Right kidney (tissue), 9 donors: ENCODE measurements at places on chromosomes 7 and 10.

GRCh38 chr10:101292194-101293006 lies 61.6 kb upstream of the BTRC start:
- DNase-seq: peak; percentile 72

DNA sequence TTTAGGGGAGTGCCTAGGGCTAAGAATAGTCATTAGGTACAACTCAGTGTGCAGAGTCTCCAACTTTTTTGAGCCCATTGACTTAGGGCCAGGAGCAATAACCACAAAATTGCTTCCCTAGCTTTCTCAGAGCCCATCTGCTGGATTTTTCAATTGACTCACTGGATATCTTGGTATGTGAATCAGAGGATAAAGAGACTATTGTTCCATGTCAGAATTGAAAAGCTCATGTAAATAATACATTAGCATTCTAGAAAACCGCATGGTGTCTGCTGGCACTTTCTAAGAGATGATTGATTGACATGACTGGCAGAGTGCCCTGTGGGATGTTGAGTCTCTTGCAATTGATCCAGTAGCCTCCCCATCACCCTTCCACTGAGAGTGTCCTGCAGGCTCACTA lies 246.2 kb downstream of the CCDC7 start:
- DNase-seq: no peak

GRCh38 chr7:79930604-79931003 lies 204.0 kb upstream of the GNAI1 start:
- no peak for DNase-seq

- DNase-seq: no peak
These were observed 390.6 kb downstream of the SDK1 start for GRCh38 chr7:3691478-3692158.

- DNase-seq: no peak
These were observed 403.5 kb upstream of the ANKRD30A start for GRCh38 chr10:36721871-36722270.

DNA sequence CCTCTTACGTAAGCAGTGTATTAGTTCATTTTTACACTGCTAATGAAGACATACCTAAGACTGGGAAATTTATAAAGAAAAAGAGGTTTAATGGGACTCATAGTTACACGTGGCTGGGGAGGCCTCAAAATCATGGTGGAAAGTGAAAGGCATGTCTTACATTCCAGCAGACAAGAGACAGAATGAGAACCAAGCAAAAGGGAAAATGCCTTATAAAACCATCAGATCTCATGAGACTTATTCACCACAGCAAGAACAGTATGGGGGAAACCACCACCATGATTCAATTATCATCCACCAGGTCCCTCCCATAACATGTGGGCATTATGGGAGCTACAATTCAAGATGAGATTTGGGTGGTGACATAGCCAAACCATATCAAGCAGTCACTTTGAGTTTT lies 126.3 kb upstream of the CXCL12 start:
- DNase-seq: no peak

DNA sequence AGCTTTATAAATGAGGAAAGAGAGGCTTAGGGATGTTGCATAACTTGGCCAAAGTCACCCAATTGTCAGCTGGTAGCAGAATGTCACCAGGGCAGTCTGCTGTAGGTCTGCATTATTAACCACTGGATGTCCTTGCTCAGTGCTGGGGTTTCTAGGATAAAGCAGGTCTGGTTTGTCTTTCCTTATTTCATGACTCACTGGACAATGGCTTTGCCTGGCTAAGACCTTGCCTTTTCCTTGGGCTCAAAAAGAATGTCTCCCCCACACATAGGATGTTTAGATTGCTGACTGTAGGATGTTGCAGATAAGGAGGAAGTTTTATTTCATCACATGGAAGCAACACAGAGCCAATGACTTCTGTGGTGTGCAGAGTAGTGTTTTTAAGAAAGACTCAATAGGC lies 29.4 kb downstream of the WDFY4 start:
- DNase-seq: no peak

DNA sequence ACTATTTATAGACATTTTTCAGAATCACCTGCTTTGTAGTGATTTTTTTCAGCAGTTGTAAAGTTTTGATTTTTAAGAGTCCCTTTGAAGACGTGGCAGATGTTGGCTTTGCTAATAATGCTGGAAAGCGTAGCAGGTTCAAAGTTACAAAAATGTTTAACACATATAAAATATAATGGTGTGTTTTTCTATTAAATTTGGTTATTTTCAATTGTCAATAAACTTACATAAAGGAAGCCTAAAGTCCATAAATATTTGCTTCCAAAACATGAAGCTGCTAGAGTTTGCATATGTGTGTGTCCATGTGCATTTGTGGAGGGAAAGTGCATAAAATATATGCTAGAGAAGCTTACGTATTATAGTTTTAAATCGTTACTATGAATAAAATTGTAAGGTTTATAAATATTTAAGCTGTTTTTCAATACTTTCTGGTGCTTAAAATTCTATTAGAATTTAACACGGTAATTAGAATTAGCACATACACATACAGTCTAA lies 3.7 kb downstream of the MEOX2 start:
- DNase-seq: no peak

GRCh38 chr10:103232772-103233488 lies 12.8 kb upstream of the RPEL1 start:
- no peak for DNase-seq

DNA sequence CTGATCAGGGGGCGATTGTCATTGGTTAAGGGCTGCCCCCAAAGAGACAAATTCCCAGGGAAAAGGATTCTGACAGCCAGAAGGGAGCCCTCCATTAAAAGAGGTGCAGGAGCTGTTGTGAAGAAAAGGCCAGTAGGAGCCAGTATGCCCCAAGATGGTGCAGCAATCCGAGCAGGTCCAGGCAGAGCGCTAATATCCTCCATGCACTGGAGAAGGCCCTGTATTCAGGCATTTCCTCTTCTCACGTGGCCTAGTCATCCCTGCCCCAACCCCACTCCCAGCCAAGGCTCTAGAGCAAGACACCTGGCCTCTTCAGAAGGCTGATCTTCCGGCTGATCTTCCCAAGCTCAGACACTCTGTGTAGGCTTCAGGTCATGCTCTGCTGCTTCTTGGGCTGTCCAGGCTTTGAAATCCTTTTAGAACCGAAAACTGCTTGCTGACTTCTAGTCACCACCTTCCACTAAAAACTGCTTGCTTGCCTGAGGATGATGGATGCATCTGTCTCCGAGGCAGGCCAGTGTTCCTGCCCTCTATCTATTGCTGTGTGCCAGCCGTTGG lies 77.4 kb downstream of the CYP26A1 start:
- no peak for DNase-seq

- no peak for DNase-seq
These were observed 391.7 kb downstream of the KCNMA1 start for GRCh38 chr10:77245953-77246352.

- no peak for DNase-seq
These were observed 11.4 kb downstream of the BHLHA15 start for GRCh38 chr7:98222533-98223195.

DNA sequence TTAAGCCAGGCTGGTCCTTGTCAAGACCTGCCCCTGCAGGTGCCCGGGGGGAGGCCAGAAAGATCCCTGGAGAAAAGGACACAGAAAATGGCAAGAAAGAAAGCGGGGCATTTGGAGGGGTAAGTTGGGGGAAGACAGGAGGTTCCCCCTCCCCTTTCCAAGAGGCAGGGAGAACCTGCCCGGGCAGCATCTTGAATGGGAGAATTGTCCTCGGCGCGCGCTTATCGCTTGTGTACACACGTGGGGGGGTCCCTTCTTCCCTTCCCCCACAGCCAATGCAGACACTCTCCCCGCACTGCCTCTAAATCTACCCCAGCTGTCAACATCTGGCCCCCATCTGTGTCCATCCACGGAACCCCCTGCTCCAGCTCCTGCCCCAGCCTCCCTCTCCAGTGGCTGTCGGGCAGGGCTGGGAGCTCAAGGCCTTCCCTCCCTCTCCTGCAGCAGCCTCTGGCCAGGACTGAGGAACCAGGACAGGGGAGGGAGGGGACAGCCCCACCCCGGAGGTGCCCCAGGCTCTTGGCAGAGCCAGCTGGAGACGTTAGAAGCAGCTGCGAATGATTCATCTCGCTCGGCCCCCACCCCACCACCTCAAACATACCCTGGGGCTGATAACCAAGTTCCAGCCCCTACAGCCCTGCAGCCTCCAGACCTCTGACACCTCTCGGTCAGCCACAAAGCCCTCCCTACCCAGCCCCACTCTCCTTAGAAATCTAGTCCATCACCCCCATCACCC lies 25.3 kb downstream of the EPHB4 start:
- DNase-seq: no peak

- DNase-seq: no peak
These were observed 168.6 kb downstream of the MLLT10 start for GRCh38 chr10:21702633-21703111.

DNA sequence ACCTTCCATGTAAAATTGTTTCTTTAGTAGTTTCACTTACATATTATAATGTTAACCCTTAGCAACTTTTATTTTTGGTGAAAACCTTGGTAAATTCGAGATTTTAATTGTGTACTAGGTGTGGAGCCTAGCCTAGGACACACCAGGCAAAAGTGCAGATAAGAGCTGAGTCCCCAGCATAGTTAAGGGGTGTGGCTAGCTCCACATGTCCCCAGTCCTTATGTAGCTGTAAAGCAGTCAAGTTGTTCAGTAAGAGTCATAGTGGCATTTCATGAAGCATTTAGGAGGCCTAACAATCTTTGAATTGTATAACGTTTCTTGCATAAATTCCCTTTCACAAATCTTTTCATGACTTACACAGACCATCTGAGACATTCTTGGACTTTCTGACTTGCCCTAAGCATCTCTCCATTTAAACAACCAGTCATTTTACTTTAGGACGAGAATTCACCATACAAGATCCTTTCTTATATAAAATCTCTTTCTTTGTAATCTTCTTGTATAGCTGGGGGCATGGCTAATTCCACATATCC lies 53.8 kb upstream of the INHBA start:
- DNase-seq: no peak

- DNase-seq: no peak
These were observed 219.6 kb downstream of the ELFN1 start for GRCh38 chr7:1889556-1890181.

DNA sequence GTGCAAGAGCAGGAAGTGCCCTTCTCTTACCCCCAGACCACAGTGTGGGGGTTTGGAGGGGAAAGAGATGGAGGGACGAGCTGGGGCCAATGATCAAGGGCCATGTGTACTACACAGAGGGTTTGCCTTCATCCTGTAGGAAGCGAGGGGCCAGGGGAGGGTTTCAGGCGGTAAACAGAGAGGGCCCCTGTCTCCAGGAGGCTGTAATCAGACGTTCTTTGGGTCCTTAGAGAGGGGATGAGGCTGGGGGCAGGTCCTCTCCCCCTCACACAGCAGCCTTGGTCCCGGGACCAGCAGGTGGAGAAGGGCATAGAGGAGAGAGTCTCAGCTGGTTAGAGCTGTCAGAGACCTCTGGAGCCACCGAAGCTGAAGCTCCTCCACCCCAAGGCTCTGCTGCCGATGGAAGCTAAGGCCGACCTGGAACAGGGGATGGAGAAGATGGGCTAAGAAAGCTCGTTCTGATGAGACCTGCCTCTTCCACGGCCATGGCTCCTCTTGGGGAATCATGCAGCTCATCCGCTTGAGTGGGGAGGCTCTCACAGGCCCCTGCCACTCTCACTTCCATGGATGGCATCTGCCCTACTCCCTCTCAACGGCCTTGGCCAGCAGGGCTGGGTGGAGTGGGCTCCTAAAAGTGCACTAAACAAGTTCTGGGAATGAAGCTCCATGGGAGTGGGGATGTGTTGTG lies 3.5 kb downstream of the LOXL4 start:
- no peak for DNase-seq

DNA sequence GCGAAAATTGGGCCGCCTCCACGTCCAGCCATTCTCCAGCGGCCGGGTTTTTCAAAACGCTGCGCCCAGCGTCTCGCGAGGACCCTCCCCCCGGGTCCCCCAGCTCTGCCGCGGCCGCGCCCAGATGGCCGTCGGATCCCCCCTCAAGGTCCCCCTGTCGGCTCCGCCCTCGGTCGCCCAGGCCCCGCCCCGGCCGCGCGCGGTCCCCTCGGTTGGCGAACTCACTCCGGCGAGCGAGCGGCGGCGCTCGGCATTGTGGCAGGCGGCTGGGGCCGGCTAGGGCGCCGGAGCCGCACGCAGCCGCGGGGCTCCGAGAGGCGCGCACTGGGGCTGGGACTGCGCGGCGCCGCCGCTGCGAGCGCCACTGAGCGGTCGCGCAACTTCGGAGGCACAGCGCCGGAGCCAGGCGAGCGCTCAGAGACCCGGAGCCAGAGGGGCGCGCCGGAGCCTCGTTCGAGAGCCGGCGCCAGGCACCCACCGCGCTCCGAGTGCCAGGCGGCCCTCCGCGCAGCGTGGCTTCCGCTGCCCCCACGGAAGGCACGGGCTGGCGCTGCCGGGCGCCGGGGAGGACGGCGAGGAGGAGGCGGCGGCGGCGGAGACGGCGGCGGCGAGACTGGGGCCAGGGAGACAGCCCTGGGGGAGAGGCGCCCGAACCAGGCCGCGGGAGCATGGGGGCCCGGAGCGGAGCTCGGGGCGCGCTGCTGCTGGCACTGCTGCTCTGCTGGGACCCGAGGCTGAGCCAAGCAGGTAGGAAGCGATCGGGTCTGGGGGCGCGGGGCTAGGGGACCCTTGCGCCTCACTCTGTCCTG lies at the start of gene UNC5B:
Gene UNC5B (plus strand): TSS at position 253 of the 809 bp plus-strand sequence. CDS start 416 bp downstream, at position 669.
- peak; percentile 84 for DNase-seq

DNA sequence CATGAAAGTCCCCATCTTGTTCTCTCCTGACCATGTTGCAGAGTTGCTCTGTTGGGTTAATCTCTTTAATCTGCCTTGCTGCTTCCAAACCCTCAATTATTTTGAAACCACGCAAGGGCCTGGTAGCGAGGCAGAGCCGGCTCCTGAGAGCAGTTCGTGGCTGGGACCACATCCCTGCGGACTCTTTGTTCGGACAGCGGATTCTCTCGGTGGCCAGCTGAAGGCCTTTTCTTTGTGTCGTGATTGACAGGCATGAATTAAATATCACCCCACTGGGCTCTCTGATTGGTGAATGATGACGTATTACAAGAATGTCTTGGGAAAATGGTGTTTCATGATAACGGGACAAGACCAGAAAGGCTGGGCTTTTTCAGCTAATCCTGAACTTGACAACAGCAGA lies 66.9 kb upstream of the ARHGAP21 start:
- DNase-seq: no peak

DNA sequence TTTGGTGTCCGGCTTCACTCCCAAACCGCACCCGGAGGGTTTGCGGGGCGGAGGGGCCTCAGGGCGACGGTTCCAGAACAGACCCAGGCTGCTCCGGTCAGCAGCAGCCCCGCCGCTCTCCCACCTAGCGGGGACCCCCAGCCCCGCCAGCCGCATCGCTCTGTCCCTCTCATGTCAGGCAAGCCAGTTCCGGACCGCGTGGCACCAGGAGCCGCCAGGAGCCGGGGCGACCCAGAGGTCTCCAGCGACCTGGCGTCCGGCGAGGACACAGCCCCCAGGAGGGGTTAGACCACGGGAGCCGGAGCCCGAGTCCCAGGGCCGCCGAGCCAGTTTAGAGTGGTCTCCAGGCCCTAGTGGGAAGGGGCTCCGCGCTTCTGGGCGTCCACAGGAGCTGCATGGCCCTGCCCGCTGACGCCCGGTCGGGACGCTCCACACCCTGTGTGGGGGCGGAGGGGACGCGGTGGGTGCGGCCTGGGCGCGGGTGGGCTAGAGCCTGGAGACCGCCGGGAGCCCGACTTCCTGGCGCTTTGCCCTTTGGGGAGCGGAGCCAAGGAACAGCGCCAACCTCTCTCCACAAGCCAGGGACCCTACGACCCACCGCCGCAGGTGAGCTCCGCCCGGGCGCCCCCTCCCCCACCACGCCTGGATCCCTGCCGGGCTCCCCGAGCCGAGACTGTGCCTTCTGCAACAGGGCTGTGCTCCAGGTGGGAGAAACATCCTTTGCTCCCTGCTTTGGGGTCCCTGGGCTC lies 43.4 kb downstream of the ZNF117 start:
- DNase-seq: peak; percentile 55
